ENCODE measurements at places on chromosomes 12 and 14.
A peak's percentile ranks its signal among the peaks of the same experiment; 100 is the strongest.

DNA sequence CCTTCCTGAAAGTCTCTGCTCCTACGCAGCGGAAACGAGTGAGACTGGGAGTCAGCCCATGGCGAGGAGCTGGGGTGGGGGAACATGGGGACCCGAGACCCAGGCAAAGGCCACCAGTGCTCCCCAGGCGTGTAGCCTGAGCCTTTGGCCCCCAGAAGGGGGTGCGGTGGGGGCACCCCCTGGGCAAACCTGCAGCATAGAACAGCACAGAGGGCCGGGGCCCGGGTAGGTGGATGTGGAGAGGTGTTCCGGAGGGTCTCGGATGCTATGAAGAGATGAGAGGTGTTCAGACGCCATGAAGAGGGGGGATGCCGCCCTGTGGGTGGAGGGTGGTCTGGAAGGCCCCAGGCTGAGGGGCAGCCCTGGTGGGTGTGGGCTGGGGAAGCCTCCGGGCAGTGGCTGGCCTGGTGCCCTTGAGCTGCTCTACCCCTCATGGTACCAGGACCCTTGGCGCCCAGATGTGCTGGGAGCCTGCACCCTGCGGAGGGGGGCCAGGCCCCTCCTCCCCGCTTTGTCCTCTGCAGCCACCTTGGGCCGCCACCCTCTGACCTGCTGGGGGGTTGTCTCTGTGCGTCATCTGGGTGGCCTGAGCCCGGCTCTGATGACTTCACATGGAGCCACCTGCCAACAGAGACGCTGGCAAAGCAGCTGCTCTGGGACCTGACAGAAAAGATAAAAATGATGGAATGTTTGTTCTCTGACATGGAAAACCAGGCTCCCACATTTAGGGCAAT, 83.4 kb downstream of the KIF26A start:
- DNase-seq: no peak

DNA sequence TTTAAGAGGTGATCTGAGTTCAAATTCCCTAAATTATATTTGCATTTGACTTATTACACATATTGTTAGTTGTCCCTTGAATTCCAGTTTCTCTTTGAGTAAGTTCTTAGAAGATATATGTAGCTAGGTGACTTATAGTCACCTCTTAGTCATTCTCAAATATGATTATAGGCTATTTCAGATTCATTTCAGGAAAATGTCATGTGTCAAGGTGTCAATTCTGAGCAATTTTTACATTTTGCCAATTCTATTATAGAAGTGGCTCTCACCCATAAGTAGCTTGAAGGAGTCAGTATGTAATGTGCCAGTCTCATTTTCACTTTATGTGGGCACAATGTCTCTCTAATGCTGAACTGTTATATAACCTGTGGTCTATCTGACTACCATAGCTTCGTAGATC, 623.4 kb downstream of the DIO2 start:
- no peak for DNase-seq

DNA sequence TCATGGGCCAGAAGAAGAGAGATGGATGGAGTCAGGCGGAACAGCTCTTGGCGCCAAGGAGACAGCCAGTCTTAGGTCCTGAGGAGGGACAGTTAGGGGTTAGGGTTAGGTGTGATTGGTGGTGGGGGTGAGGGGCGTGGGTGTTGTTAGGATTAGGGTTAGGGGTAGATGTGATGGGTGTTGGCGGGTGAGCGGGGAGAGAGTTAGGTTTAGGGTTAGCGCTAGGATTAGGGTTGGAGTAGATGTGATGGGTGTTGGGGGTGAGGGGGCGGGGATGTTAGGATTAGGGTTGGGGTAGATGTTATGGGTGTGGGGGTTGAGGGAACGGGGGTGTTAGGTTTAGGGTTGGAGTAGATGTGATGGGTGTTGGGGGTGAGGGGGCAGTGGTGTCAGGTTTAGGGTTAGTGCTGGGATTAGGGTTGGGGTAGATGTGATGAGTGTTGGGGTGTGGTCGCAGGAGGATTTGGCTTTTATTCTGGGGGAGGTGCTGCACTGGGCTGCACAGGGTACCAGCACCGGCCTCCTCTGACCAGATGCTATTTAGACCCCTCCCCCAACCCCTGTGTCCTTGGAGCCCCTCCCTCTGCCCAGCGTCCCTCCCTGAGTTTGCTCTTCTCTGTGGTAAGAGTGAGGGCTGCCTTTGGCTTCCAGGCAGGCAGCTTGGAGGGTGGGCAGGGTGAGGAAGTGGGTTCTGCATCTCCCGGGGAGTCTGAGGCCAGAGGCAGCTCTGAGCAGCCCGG, 35.6 kb upstream of the FBRSL1 start:
- no peak for DNase-seq

- DNase-seq: no peak
These were observed 290.7 kb downstream of the ALG10B start for GRCh38 chr12:38607295-38607694.

DNA sequence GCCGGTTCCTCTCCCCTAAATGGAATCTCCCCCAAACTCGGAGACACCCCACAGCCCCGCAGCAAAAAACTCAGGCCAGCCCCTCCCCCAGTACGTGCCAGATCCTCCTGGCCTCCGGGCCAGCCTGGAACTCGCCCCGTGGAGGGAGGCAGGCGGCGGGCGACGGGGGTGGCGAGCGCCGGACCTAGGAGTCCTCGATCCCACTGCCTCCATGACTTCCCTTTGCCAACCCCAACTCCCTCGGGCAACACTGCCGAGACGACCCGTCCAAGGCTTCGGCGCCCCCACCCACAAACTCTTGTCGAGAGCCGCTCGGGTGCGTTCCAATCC, 400 bp downstream of the ADCY6 start:
- peak; percentile 46 for DNase-seq

- no peak for DNase-seq
These were observed 648.1 kb downstream of the FSCB start for GRCh38 chr14:43858981-43859380.

DNA sequence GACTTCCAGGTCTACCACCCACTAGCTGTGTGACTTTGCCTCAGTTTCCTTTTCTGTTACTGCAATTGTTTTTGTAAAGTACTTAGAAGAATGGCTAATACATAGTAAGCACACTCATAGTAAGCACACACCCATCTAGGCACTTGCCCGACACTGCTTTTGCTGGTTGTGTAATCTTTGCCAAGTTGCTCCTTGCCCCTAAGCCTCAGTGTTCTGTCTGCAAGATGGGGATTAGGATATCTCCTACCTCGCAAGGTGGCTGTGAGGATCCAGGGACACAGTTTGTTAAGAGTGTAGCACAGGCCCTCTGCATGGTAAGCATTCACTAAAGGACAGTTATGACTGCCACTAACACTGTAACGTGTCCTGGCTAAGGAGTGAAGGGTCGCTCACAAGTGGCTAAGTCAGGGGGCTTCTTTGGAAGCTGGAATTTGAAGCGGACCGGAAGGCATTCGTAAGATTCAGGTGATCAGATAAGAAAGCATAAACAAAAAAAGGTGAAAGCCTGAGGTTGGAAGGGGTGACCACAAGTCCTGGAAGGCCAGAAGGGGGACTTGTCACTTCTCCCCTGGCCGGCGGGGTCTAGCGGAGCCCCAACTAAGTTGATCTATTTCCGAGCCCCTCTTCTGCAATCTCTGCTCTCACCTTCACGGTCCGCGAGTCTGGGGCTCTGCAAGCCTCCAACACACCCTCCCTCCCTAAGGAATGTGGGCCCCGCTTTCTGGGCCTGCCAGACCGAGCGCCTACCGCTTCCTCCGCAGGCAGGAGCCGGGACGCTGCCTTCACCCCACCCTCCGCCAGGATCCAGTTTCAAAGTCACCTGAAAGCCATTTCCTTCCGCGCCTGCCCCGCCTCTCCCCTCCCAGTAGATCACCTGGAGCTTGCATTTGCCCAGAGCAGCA, 1.5 kb upstream of the PLEKHG3 start:
- DNase-seq: no peak

DNA sequence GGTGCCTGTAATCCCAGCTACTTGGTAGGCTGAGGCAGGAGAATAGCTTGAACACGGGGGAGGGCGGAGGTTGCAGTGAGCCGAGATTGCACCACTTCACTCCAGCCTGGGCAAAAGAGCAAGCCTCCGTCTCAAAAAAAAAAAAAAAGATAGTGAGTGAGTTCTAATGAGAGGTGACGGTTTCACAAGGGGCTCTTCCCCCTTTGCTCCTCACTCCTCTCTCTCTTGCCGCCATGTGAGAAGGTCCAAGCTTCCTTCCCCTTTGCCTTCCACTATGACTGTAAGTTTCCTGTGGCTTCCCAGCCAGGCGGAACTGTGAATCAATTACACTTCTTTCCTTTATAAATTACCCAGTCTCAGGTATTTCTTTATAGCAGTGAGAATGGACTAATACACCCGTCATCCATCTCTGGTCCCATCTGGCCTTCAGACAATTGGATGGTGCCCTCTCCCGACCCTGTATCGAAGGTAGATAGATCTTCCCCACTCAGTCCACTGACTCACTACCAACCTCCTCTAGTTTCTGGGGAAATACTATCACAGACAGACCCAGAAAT, 27.0 kb upstream of the RCOR1 start:
- DNase-seq: no peak

DNA sequence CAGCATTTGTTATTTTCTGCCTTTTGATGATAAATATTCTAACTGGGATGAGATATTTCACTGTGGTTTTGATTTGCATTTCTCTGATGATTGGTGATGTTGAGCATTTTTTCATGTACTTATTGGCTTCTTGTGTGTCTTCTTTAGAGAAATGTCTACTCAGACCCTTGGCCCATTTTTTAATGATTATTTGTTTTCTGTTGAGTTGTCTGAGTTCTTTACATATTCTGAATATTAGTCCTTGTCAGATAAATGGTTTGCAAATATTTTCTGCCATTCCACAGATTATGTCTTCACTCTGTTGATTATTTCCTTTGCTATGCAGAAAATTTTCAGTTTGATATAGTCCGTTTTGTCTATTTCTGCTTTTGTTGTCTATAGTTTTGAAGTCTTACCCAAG, 317.0 kb downstream of the CEP128 start:
- no peak for DNase-seq

DNA sequence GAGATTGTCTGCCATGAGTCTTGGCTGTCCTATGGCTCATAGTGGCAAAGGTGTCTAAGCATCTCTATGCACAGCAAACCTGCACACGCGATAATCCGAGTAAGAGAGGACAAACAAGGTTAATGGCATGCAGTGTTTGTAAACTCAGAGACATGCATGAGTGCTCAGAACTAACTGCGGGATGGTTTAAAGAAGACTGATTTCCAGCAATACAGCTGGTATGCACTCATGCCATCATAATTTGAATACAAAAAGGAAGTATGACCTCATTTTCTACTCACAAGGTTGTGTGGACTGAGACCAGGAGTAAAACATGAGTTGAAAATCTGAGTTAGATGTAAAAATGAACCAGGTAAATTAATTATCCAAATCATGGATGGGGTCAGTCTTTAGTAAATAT, 16.6 kb upstream of the TCP11L2 start:
- no peak for DNase-seq

DNA sequence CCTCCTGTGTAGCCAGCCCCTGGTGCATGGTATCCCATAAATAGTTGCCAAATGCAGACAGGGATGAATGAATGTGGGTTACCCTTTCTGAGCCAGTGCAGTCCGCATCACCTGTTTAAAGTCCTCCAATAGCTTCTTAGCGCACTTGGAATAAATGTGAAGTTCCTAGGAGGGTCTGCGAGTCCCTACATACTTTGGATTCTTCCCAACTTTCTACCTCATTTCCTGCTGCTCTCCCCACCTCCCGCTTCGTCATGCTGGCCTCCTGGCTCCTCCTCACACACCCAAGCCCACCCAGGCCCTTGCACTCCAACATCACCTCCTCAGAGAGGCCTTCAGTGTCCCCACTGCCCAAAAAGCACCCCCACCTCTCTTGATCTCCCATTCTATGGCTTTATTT, 17.7 kb downstream of the RFX4 start:
- no peak for DNase-seq

DNA sequence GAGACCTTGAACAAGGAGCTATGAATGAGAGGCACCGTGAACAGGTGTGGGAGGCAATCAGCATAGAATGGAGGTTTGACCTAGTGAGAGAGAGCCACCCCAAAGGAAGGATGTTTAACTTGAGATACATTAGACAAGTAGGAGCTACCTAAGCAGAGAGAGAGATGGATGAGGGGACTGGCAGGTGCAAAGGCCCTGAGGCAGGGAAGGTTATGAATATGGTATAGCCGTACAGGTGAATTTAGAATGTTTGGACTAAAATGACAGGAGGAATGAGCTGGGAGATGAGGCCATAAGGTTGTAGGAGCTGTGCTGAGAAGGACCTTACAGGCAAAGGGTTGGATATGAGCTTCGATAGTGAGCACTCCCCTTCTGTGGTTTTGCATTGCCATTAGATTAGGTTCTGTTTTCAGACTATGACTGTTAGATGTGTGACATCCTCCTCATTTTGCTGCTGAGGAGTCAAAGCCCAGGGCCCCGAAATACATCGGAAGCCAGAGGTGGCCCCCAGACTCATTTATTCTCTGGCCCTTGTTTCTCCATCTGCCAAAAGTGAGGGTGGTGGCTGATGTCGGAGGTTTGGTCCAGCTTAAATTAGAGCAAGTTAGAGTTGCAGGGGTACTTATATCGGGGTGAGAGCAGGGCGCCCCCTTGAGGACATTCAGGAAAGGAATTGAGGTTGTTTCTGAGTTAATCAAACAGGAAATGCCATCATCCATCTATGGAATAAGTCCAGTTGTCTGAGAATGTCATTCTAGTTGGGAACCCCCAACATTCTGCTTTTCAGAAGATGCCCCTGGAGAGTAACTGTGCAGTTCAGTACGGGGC, 29.4 kb downstream of the SLC24A4 start:
- no peak for DNase-seq

GRCh38 chr12:83859021-83859420, 1053.6 kb downstream of the SLC6A15 start:
- no peak for DNase-seq

Data from adipocyte (in vitro differentiated cells).